Neural crest cell (in vitro differentiated cells): ENCODE measurements at places on chromosomes 7 and 10.

- DNase-seq: no peak
Observed at GRCh38 chr7:54831644-54832095, 72.7 kb upstream of the SEC61G start.

DNA sequence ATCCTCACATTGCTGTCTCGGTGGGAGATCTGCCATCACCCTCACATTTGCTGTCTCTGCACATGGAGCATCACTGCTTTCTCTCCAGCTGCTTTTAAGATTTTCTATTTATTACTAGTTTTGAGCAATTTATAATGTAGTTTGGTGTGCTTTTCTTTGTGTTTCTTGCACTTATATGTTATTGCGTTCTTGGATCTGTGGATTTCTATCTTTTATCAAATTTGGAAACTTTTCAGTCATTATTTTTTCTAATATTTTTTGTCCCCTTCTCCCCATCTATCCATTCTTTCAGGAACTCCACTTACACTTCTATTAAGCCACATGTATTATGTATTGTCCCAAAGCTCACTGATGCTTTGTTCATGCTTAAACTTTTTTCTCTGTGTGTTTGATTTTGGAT is 108.9 kb downstream of the FOXL3 start:
- DNase-seq: no peak

- no peak for DNase-seq
Observed at GRCh38 chr7:115087437-115087836, 165.5 kb downstream of the MDFIC start.

DNA sequence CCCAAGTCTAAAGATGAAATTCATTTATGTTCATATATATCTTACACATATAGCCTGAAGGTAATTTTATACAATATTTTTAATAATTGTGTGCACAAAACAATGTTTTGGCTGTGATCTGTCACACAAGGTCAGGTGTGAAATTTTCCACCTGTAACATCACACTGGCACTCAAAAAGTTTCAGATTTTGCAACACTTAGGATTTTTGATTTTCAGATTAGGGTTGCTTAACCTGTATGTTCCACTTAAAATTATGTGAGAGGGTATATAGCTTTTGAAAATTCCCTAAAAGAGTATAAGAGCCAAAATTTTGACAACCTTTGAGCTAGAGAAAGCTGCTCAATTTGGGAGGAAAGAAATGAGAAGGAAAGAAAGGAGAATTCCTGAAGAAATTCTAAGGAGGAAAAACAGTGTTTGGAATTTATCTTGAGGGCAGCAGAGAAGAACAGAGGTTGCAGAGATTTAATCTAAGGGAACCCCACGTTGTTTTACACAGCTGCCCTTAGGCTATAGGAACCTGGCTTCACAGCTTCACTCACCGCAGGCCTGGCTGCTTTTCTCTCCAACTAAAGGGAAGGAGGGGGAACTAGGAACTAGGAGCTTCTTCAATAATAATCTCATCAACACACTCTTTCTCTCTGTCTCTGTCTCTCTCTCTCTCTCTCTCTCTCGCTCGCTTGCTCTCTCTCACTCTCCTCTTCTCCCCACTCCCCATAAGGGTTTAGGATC is 8.5 kb downstream of the VOPP1 start:
- no peak for DNase-seq

DNA sequence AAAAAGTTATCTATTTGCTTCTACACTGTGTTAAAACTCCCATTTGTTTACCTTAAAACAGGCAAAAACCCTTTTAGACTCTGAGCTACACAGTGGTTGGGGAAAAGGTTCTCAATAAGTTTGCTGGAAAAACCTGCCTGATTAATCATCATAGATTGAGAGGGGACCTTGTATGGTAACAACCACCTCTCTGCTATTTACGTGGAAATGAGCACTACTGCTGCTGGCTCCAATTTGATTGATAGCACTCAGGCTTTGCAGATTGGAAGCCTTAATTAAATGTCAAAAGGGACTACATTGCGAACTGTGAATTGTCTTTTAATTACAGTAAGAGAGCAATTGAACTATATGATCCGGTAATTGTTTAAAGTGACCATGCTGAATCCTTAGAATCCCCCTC is 119.0 kb upstream of the IMMP2L start:
- no peak for DNase-seq

DNA sequence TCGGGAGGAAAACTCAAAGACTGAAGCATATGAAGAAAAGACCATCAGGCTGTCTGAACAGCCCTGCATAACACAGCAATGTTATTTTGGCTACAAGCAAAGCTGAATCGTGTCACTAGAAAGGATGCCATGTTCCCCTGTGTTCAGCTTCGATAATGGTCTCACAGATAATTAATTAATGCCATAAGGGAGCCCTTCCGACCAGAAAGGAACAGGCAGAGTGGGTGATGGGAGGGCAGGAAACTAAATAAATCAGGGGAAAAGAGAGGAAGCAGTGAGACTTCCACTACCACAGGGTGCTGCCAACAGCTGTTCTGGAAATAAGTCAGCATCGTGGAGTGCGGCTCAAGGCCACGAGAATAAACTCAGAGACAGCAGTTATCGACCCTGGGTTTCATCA is 3.2 kb downstream of the PTPRN2 start:
- DNase-seq: no peak

DNA sequence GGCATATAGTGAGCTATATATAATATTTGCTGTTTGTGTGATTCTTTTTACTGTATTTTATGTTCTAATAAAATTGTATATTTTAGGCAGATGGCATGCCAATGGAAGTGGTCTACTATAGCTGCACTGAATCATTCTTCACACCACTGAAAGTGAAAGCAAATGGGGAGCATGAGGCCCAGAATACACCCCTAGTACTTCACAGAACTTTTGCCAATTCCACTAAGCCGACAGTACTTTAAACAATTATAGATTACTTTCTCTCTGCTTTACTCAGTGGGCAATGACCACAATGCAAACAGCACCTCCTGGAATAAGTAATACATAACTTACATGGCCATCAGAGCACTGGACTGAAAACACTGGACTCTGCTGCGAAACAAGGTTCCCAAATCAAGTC is 70.2 kb downstream of the ANKRD26 start:
- no peak for DNase-seq

GRCh38 chr10:131880016-131880590 is 20.7 kb upstream of the PPP2R2D start:
- DNase-seq: no peak

- DNase-seq: no peak
Observed at GRCh38 chr10:113045147-113046055, 95.4 kb downstream of the TCF7L2 start.

DNA sequence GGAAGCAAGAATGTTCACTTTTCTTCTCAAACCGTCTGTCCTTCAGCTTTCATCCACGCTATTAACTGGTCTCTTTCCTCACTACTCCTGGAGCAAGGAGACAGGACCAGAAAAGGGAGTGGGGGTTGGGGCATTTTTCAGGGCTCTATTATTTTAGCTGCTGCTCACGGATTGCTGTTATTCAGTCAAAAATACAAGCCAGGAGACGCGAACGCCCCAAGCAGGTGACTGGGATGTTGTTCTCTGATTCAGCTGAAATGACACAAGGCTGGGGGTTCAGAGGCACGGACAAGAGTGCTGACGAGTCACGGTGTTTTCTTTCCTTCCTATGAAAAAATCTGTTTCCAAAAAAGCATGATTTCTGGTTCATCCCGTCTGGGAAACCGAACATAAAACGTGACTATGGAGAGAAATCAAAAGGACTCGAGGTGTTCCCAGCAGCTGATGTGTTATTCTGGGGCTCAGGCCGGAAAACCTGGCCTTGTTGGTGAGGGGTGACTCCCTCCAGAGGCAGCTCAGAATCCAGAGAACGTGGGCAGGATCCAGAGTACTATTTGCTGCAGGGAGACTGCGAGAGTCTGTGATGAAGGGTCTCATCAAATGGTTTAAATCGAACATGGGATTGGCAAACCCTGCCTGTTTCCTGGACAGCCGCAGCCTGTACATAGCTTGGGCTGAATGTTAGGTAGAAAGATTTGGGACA is 3.5 kb upstream of the INHBA start:
- DNase-seq: no peak

DNA sequence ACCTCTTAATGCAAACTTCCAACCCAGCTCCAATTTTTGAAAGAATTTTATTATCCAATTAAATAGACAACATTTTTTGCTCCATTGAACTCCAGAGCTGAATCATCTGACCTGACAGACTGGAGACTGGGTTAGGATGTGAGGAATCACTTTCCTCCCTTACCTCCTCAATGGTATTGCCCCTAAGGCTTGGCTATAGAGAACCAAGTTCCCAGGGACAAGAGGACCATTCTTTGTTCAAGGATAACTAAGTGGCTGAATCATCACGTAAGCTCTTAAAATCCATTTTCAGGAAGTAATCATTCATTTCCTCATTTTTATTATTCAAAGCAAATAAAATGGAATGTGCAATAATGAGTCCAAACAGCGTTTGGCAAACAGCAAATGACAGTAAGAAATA is 335.1 kb downstream of the GATA3 start:
- no peak for DNase-seq

- DNase-seq: no peak
Observed at GRCh38 chr7:47953822-47954221, 5.6 kb upstream of the PKD1L1 start.

DNA sequence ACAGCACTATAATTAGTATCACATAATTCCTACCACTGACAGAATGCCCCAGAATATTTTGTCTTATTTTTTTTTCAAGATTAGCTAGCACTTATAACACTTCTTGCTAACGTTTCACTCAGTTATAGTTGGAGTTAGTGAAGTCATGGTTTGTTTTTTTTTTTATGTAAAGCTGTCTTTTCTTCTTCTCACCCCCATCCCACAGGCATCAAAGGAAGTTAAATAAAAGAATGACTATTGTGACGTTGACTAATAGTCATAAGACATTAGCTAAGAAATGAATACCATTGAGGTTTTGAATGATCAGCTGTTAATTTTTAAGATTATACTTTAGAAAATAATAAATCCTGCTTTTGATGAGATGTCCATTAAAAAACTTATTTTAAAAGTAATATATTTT is 498.3 kb downstream of the GFRA1 start:
- DNase-seq: no peak

DNA sequence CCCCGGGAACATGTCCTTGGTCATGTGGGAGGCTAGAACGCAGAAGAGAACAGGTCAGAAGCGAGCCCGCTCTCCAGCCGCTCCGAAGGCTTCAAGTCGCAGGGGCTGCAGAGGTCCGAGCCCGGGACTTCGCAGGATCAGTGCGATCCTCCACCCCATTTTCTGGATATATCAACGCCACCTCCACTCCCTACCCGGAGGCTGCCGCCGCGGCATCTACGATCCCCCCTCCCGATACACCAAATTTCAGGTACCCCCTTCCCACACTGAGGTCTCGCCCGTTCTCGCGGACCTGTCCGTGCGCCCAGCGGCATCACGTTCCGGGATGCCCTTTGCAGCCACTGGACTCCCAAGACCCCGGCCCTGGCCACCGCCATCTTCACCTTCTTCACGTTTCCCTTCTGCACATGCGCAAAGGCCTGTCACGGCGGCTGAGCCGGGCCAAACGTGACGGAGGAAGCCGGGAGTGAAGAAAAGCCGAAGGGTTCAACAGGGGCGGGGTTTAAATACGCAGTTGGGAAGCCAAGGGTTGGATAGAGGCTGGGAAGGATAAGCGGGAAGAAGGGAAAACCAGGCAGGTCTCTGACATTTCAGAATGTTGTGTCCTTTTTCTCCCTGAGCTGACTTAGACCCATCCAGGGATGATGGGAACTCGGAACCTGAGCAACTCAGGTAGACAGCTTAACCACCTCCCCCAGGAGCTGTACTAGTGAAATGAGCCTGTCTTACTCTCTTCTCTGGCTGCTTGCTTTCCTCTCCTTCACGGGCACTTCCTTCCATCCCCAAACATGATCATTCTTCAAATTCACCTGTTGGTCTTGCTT is at the start of gene NDUFB8:
NDUFB8 (minus strand) TSS at position 397 of the 824 bp plus-strand sequence; CDS start at position 377, 20 bp downstream.
- DNase-seq: peak; percentile 90

DNA sequence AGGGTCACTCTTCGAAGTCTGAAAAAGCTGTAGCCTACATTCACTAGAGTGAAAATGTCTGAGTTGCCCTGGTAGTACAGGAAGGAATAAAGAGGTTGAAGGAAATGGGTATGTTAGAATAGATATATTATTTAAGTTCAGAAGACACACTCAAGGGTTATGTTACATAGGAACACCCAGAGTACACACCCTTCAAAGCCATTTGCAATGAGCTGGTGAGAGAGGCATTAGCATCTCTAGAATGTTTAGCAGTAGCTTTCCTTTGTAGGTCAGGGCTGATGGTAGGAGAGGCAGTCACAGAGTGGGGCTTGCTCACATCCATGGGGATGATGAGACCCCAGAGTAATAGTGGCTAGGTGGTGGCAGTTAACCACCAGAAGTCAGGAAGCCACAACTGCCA is 221.2 kb downstream of the SLC25A13 start:
- no peak for DNase-seq

DNA sequence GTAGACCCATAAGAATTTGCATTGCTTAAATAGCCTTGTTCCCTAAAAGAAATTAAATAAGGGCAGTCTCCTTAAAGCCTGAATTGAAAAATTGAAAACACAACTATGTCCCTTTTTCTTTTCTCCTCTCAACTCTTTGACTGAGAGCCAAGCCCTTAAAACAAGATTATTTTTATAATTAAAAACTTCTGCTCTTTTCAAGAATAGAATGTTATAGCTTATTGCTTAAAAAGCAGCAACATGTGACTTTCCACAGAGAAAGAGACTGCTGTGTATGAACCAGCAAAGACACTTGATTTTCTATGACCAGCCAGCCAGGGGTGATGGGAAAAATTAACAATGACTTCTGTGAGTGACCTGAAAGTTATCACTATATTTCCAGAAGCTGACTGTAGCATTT is 295.2 kb upstream of the CELF2 start:
- DNase-seq: no peak

- DNase-seq: no peak
Observed at GRCh38 chr10:34615770-34616169, 199.3 kb downstream of the PARD3 start.

GRCh38 chr10:31707093-31708039 is 221.3 kb downstream of the ARHGAP12 start:
- peak; percentile 58 for DNase-seq

GRCh38 chr10:48490571-48490940 is 114.3 kb downstream of the ARHGAP22 start:
- DNase-seq: no peak

DNA sequence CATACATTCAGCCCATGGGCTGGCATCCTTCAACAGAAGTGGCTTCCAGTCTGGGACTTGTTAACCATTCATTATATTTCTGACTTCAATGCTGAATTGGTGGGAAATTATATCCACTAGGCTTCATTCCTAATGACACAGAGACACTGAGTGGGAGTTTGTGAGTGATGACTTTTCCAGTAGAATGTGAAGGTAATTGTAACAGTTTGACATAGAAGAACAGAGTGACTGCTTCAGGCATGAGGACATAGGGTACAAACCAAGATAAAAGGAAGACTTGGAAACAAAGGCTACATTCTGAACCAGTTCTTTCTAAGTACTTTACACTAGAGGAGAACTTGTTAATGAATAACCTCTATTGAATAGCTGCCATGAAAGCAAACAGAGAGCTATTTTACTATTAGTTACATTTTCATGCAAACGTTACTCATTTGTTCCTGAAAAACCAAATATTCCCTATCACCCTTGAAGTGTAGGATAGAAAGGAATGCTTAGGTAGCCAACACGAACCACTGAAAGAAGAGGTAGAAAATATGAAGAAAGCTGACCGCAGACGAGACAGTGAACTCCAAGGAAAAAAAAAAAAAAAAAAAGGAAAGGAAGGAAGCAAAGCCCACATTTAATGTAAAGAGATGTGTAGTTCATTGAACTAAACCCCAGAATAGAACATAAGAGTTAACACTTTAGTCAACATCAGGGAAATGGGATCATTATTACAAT is 237.0 kb upstream of the SEMA3C start:
- no peak for DNase-seq
